ENCODE measurements at places on chromosomes 2 and 18.

DNA sequence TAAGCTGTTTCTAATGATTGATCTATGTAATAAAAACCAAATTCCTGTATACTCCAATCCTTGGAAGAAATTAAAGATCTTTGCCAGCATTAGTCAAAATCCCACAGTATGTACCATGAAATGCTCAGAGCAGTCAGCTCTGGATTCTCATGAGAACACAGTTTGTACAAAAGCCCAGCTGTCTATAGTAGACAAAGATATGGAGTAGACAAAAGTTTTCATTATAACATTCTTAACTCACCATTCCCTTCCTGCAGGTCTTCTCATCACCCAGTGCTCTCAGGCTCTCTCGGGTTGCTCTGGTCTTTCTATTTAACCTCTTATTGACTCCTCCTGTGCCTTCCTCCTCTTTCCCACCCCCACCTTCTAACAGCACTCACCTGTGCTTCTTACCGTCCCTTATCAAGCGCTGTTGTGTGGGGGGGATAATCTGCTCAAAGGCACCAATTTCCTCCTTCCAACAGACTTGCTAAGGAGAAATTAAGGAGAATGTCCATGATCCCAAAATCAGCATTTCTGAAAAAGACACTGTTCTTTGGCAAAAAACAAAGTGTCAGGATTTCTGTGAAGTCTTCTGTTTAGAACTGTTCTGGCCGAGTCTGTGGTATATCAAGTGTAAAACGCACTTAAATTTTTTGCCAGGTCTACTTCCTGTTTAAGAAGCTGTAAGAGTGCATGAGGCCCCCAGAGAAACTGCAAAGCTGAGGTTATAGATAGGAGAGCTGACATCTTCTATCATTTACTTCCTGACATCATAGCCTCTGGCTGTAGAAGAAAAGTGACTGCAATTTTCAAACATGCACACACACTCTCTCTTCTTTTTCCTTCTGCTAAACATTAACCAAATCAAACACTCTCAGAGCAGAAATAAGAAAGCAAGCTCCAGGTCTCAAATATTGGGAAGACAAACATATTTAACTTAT, 144.1 kb downstream of the EVA1A start:
- H3K27ac ChIP-seq: no peak overlapping the region
- no peak overlapping the region for H3K4me3 ChIP-seq
- H3K36me3 ChIP-seq: no peaks in the 10 kb centered on the region

- no peaks in the 10 kb centered on the region for H3K36me3 ChIP-seq
- no peak overlapping the region for H3K27ac ChIP-seq
- H3K27me3 ChIP-seq: no peaks in the 10 kb centered on the region
- H3K4me1 ChIP-seq: no peaks in the 10 kb centered on the region
- no peak overlapping the region for H3K4me3 ChIP-seq
Measured at GRCh38 chr2:50167271-50167670, 864.7 kb downstream of the NRXN1 start.

DNA sequence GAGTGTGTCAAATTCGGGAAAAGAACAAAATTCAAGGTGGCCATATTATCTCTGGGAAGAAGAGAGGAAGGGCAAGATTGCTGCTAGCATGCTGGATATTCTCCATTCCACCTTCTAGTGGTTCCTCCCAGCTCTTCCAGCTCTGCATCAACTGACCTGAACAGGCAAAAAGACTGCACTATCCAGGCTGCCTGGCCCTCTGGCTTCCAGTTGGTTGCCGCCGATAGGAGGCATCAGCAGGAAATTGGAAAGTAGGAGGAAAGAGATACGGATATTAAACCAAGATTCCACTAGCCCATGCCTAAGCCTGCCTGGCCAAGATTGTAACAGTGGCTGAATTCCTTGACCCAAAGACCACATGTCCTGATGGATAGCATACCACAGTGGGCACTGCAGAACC, 1.7 kb upstream of the RTTN start:
- H3K36me3 ChIP-seq: no peaks in the 10 kb centered on the region
- no peak overlapping the region for H3K27ac ChIP-seq
- no peaks in the 10 kb centered on the region for H3K27me3 ChIP-seq

DNA sequence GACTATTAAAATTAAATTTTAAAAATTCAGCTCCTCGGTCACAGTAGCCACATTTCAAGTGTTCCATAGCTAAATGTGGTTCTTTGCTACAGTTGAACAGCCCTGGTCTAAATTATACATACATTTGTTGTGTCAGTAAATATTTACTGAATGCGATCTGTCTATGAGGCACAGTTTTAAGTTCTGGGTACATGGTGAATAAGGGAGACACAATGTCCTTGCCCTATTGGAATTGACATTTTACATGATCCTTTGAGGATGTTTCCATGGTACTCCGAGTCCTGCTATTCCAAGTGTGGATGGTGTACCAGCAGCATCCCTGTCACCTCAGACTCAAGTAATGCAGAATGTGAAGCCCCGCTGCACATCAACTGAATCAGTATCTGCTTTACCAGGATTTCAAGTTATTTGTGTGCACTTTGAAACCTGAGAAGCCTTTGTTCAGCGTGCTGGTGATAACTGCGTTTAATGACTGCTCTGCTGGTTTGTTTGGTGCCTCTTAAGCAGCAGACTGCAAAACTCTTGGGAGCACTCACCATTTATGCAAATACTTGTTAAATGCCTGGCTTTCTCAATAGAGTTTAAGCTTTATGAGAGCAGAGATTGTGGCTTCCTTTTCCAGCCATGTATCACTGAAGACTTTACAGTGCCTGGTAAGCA, 1.5 kb downstream of the GALNT1 start:
- peak overlapping the region; percentile 89 for H3K4me3 ChIP-seq
- no peaks in the 10 kb centered on the region for H3K36me3 ChIP-seq
- no peak for DNase-seq

DNA sequence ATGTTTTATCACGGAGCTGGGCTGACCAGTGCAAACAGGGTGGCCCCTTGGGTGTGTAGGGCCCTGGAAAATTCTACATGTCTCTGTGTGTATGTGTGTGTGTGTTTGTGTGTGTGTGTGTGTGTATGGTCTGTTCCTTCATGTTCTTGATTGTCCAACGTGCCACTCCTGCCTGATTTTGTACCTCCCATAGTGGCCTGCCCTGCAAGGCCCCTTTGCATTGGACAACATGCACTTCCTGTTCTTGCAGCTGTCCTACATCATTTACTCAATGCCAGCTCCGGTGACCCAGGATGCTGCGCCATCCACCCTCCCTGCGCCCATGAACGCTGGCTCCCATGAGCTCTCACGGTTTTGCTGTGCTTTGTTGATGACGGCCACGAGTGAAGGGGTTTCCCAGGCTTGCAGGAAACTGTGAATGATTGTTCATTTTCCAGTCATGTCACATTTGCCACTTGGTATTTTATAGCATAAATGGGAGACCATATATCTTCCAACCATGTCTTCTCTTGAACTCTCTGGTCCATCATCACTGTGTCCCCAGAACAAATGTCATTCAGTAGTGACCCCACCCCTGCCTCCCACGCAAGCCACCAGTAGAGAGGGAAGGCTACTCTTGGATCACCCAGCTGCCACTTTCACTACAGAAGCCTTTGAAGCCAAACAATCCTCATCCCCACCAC, 69.7 kb upstream of the NCK2 start:
- no peak for DNase-seq
- no peak overlapping the region for H3K27ac ChIP-seq
- no peaks in the 10 kb centered on the region for H3K36me3 ChIP-seq
- no peak overlapping the region for H3K4me3 ChIP-seq
- H3K4me1 ChIP-seq: no peaks in the 10 kb centered on the region

- H3K27me3 ChIP-seq: no peaks in the 10 kb centered on the region
- no peaks in the 10 kb centered on the region for H3K4me1 ChIP-seq
- no peak overlapping the region for H3K27ac ChIP-seq
- no peak for DNase-seq
- H3K36me3 ChIP-seq: no peaks in the 10 kb centered on the region
Measured at GRCh38 chr2:67917332-67918054, 145.3 kb downstream of the C1D start.

DNA sequence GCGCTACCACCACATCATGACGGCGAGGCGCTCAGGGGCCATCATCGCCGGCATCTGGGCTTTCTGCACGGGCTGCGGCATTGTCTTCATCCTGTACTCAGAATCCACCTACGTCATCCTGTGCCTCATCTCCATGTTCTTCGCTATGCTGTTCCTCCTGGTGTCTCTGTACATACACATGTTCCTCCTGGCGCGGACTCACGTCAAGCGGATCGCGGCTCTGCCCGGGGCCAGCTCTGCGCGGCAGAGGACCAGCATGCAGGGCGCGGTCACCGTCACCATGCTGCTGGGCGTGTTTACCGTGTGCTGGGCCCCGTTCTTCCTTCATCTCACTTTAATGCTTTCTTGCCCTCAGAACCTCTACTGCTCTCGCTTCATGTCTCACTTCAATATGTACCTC, 2.3 kb downstream of the MC5R start:
- no peak overlapping the region for H3K4me3 ChIP-seq
- DNase-seq: no peak
- no peaks in the 10 kb centered on the region for H3K36me3 ChIP-seq
- H3K27me3 ChIP-seq: peaks cover 45% of the 10 kb centered on the region
- H3K27ac ChIP-seq: no peak overlapping the region

GRCh38 chr2:167686691-167687090, 560.7 kb downstream of the STK39 start:
- no peak overlapping the region for H3K27ac ChIP-seq
- H3K4me1 ChIP-seq: no peaks in the 10 kb centered on the region
- no peaks in the 10 kb centered on the region for H3K36me3 ChIP-seq
- H3K4me3 ChIP-seq: no peak overlapping the region
- H3K27me3 ChIP-seq: no peaks in the 10 kb centered on the region
- DNase-seq: no peak

GRCh38 chr2:218960309-218961165, 1.1 kb downstream of the CDK5R2 start:
- no peaks in the 10 kb centered on the region for H3K36me3 ChIP-seq
- H3K4me3 ChIP-seq: peak overlapping the region; percentile 41
- H3K27ac ChIP-seq: no peak overlapping the region
- no peak for DNase-seq
- H3K4me1 ChIP-seq: peaks cover 18% of the 10 kb centered on the region
- peaks cover 98% of the 10 kb centered on the region for H3K27me3 ChIP-seq

DNA sequence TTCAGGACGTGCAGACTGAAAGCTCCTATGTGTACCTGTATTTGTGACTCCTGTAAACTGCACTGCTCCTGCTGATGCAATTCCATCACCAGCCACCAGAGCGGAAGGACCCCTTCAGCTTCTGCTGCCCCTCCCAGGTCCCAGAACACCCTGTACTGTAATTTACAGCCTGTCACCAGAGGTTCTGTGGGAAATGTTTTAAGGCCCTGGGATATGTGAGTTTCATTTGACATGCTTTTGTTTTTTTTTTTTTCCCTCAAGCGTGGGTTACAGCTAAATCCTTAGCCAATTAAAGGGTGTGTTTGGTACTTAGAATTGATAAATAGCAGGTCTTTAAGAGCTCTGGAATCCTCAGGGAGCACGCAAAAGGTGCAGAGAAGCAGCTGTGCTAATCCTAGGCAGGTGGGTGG, 79.4 kb downstream of the KCTD1 start:
- H3K4me3 ChIP-seq: no peak overlapping the region
- H3K27ac ChIP-seq: no peak overlapping the region
- no peaks in the 10 kb centered on the region for H3K4me1 ChIP-seq
- H3K27me3 ChIP-seq: no peaks in the 10 kb centered on the region

- H3K27me3 ChIP-seq: no peaks in the 10 kb centered on the region
- H3K4me3 ChIP-seq: no peak overlapping the region
- H3K27ac ChIP-seq: no peak overlapping the region
Measured at GRCh38 chr2:56754066-56754615, 570.4 kb downstream of the CCDC85A start.

DNA sequence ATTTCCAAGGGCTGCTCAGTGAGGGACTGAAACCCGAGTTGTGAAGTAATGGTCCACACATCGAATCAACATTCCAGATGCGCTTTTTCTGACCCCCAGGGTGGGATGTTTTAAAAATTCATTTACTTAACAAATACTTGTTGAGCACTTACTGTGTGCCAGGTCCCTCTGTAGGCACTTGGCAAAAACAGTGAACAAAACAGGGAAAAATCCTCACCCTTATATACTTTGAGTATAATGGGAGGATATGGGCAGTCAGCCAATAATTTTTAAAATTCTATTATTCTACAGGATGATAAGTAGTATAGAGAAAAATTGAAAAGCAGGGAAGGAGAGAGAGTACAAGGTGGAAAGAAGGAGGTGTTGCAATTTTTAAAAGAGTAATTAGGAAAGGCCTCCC, 31.3 kb upstream of the AFTPH start:
- H3K4me1 ChIP-seq: no peaks in the 10 kb centered on the region
- H3K27me3 ChIP-seq: no peaks in the 10 kb centered on the region
- no peak for DNase-seq
- no peak overlapping the region for H3K4me3 ChIP-seq

- no peak overlapping the region for H3K4me3 ChIP-seq
- no peak overlapping the region for H3K27ac ChIP-seq
- DNase-seq: no peak
- no peaks in the 10 kb centered on the region for H3K4me1 ChIP-seq
Measured at GRCh38 chr18:25880441-25880840, 210.0 kb downstream of the SS18 start.

DNA sequence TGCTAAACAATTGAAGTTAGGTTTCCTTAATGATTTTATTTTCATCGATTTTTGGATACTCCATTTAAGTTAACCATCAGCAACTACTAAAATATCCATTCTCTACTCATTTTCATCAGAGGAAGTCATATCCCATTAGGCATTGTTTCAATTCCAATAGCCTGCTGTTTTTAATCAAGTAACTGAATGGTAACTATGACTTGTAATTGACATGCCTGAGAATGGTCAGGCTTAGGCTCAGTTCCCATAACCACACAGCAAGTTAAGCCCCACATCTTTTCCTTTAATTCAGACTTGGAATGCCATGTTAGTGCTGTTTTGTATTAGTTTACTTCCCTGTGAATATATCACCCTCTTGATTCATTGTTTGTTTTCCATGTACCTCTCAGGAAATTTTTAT, 398.8 kb downstream of the ARHGAP15 start:
- no peaks in the 10 kb centered on the region for H3K27me3 ChIP-seq
- no peaks in the 10 kb centered on the region for H3K36me3 ChIP-seq
- DNase-seq: no peak
- peaks cover 10% of the 10 kb centered on the region for H3K4me1 ChIP-seq
- no peak overlapping the region for H3K4me3 ChIP-seq
- no peak overlapping the region for H3K27ac ChIP-seq

DNA sequence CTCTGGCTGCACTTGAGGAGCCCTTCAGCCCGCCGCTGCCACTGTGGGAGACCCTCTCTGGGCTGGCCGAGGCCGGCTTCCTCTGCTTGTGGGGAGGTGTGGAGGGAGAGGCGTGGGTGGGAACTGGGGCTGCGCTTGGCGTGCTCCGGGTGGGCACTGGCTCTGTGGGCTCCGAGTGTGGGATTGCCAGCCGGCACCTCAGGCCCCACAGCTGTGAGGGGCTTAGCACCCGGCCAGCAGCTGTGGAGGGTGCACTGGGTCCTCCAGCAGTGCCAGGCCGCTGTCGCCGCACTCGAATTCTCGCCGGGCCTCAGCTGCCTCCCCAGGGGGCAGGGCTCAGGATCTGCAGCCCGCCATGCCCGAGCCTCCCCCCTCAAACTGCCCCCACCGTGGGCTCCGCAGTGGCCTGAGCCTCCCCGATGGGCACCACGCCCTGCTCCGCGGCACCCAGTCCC, 808.0 kb upstream of the SOX11 start:
- H3K27ac ChIP-seq: no peak overlapping the region
- no peak for DNase-seq
- H3K36me3 ChIP-seq: no peaks in the 10 kb centered on the region
- H3K27me3 ChIP-seq: no peaks in the 10 kb centered on the region
- no peaks in the 10 kb centered on the region for H3K4me1 ChIP-seq
- H3K4me3 ChIP-seq: no peak overlapping the region

GRCh38 chr2:106596844-106597243, 109.7 kb downstream of the CD8B2 start:
- H3K36me3 ChIP-seq: no peaks in the 10 kb centered on the region
- H3K4me1 ChIP-seq: no peaks in the 10 kb centered on the region
- no peak overlapping the region for H3K4me3 ChIP-seq
- no peak for DNase-seq
- no peaks in the 10 kb centered on the region for H3K27me3 ChIP-seq
- no peak overlapping the region for H3K27ac ChIP-seq
